NCI-H1092 (cell line): ENCODE measurements at places on chromosomes 7 and 10.

- peak; percentile 30 for DNase-seq
These were observed 65.6 kb downstream of the NOD1 start for GRCh38 chr7:30412782-30413504.

- no peak for DNase-seq
These were observed 19.7 kb upstream of the LFNG start for GRCh38 chr7:2499719-2500430.

- peak; percentile 38 for DNase-seq
These were observed 298.5 kb downstream of the KLF6 start for GRCh38 chr10:3486346-3487065.

GRCh38 chr7:52269669-52270068 is 765.8 kb upstream of the POM121L12 start:
- DNase-seq = no peak

GRCh38 chr7:36303202-36304098 is 86.2 kb upstream of the ANLN start:
- DNase-seq = peak; percentile 95

DNA sequence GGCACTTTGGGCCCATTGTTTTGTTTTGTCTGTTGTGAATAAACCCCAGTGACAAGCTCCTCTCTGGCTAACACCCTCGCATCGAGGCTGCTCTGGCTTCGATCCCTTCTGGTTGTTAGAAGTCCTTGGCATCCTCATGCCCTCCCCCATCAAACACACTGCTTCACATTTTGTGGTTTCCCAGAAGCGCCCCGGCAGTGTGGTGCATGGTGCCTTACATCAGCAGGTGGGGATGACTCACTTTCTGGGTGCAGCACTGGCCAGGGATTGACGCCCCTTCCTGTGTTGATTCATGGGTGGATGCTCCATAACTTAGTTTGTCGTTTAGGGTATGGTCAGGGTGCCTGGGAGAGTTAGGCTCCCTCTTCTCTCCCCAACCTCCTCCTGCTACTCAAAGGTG is 51.4 kb downstream of the PLPP4 start:
- DNase-seq = no peak

GRCh38 chr7:26071622-26072456 is 80.2 kb upstream of the NFE2L3 start:
- no peak for DNase-seq
